ENCODE measurements at places on chromosomes 7 and 10. TPM values are rescaled to one million over a fixed set of nuclear protein-coding genes. Genes with fewer than 3 reads are reported as not detected.

- no peak for DNase-seq
Measured at GRCh38 chr10:110239892-110240291, 32.5 kb downstream of the MXI1 start.

- DNase-seq = no peak
Measured at GRCh38 chr10:85152496-85152895, 824.1 kb downstream of the CCSER2 start.

The TRPV5 gene
- not detected for polyA plus RNA-seq

The SLIT1 gene
- polyA plus RNA-seq = 0.16 TPM

- no peak for DNase-seq
Measured at GRCh38 chr10:74752371-74753040, 73.9 kb upstream of the KAT6B start.

DNA sequence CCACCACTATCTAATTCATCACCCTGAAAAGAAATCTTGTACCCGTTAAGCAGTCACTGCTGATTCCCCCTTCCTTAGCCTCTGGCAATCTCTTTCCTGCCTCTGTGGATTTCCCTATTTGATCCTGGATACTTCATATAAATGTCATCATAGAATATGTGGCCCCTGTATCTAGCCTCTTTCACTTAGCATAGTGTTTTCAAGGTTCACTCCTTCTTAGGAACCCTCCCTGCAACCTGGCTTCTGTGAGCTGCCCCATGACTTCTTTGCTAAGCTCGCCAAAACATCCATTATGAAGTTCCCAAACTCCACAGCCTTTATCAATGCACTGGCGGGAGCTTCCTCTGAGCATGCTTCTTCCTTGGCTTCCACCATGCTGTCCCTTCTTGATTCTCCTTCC is 70.8 kb upstream of the PDZD8 start:
- no peak for DNase-seq

DNA sequence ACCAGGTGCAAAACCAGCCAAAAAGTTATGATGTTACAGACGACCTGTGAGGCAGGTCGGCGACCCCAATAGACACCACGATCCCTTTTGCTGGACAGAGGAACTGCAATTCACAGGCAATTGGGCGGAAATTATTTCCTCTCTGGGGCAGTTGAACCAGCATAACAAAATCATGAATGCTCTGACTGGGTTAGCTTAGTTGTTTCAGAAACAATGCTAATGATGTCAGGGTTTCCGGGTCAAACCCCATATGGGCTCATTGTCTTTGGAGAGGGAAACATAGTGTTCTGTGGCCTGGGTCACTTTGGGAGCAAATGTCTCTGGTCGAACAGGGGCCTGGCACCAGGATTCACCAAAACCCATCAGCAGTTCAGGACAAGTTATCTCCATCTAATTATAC is 669.1 kb upstream of the NRP1 start:
- DNase-seq = no peak

DNA sequence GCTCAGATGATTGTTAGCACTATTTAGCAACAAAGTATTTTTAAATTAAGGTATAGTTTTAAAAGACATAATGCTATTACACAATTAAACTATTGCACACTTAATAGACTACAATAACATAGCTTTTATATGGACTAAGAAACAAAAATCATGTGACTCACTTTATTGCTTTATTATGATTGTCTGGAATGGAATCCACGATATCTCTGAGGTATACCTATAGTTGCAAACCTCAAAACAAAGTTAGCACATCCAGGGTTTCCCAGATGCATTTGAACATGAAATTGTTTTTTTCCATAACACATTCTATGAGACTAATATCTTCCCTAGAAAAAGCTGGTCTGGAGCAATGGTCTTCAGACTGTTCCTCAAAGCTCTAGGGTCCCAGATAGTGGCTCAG is 18.3 kb upstream of the RPEL1 start:
- no peak for DNase-seq

DNA sequence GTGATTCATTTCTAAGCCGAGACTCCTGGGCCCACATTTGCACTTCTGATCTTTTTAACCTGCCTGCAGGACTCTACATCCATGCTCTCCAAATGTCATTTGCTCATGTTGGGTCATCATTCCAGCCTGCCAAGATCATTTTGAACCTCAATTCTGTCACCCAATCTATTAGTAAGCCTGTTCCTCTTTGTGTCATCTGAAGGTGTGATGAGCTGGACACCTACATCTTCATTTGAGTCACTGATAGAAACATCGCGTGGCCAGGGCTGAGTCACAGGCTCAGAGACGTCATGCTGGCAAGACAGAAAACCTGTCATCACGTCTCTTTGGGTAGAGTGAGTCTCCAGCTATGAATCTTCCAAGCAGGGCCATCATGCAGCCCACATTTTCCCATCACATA is 65.3 kb upstream of the SLF2 start:
- DNase-seq = no peak

DNA sequence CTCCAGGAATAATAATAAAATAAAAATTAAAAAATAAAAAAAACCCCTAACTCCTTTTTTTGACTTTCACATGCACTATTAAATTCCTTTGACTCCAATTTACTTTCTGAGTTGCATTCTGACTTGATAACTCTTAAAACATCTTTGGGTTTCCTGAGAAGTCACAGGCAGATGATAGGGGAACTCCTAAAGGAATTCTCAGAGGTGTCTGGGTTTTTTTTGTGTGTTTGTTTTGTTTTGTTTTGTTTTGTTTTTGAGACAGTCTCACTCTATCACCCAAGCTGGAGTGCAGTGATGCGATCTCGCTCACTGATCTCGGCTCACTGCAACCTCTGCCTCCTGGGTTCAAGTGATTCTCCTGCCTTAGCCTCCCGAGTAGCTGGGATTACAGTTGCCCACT is 52.7 kb upstream of the APBB1IP start:
- no peak for DNase-seq

- no peak for DNase-seq
Measured at GRCh38 chr7:90326500-90326899, 5.4 kb upstream of the FAM237B start.

DNA sequence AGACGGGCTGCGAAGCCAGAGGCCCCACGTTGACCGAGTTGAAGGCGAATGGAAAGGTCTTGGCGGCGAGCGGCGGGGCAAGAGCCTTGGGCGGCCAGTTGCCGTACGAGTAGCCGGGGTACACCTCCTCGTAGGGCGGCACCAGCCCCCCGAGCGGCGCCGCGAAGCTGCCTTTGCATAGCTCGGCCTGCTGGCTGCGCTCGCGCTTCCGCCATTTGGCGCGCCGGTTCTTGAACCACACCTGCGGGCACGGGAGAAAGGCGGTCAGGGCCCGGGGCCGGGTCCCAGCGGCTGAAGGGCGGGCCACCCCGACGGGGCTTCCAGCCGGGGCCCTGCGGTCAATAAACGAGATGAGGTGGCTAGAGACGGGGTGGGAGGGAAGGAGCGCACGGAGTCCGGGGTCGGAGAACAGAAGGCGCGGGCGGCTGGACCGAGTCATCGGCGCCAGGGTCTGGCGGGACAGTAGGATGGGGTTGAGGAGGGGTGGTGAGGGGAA is 4.8 kb downstream of the ELOVL3 start:
- DNase-seq = peak; percentile 59

The LRRC18 gene
- polyA plus RNA-seq = not detected

The SFRP4 gene
- 2.2 TPM for polyA plus RNA-seq

GRCh38 chr7:44767912-44768627 is 19.4 kb downstream of the ZMIZ2 start:
- peak; percentile 79 for DNase-seq

DNA sequence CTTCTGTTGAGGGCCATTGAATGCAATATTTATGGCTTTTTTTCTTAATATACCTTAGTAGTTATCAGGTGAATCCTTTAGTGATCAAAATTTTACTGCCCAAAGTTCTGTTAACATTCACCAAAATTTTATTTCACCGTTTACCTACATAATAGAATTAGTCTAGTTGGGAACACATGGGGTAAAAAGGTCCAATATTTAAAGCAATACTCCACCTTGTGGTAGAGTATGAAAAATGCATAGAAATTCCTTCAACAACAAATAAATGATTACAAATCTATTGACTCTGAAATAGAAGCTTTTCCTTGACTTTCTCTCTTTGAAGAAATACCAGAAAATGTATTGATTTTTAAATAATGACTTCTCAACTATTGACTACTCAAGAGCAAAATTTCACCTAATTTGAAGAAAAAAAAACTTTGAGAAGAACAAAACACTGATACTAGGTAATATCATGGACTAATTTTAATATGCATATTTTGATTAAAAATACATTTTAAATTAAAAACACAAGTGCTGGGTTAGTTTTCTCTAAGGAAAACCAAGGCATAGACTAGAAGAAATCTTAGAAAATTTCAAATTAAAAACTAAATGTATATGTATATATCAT is 43.3 kb downstream of the POLR1F start:
- DNase-seq = no peak

DNA sequence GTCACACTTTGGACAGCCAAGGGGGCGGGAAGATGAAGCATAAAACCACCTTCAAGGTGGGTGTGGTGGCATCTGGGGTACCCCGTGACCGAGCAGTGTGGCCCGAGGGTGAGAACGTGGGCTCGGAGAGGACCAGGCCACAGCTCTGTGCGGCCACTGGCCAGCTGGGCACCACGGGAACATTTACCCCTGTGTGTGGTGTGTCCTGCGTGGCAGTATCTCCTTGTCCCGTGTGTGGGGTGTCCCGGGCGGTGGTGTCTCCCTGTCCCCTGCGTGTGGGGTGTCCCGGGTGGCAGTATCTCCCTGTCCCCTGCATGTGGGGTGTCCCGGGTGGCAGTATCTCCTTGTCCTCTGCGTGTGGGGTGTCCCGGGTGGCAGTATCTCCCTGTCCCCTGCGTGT is 570.3 kb downstream of the DNAJB6 start:
- DNase-seq = no peak

GRCh38 chr10:114638821-114639625 is 19.1 kb downstream of the ABLIM1 start:
- DNase-seq = no peak

GRCh38 chr7:69104023-69104422 is 494.3 kb upstream of the AUTS2 start:
- DNase-seq = no peak

DNA sequence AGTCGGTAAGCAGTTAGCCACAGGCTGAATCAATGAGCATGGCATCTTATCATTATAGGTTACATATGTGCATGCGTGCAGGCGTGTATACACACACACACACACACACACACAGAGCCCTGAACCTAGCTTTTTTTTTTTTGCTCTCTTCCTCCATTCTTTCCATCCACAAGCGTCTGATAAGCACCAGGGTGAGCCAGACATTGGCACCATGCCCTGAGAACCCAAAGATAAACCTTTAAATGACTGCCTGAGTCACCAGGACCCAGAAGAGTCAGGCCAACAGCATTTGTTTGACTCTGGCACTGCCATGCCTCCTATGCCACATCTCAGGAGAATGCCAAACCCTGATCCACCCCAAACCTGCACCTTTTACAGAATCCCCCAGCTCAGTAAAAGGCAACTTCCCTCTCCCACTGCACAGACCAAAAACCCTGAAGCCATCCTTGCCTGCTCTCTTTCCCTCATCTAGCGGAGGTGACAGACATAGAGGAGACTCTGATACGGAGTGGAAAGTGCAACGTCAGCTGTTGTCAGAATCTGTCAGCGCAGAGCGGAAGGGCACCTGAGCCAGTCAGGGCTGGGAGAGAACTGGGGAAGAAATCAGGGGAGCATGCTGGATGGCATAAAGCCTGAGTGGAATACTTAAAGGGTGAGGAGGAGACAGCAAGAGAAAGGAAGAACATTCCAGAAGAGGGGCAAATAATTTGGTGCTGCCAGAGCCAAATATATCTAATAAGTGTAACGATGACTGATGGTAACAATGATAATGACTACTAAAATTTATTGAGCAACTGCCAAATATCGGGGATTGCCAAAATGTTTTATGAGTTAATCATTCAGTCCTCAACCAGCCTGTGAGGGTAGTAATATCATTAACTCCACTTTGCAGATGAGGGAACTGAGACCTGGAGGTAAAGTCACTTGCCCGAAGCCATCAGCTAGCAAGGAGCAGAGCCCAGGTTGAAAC is 3.2 kb downstream of the PARP12 start:
- peak; percentile 80 for DNase-seq

DNA sequence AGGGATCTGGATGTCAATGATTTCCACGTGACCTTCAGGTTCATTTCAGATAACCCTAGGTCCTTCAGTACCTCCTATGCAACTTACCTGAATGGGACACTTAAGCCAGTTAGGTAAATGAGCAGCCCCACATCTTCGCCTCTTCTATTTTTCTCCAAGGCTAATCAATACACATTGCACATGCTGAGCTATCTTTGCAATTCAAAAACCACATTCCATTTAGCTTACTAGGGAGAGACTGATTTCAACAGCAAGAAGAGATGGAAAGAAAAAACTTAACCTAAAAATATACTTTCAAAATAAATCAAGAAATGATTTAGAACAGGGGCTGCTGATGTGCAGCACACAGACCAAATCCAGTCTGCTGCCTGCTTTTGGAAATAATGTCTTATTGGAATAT is 81.8 kb upstream of the CDCA7L start:
- DNase-seq = no peak

- DNase-seq = no peak
Measured at GRCh38 chr10:112532189-112532588, 85.2 kb downstream of the VTI1A start.

GRCh38 chr10:5547931-5548660 is 23.3 kb downstream of the CALML3 start:
- DNase-seq = no peak

The CARD11 gene
- polyA plus RNA-seq = 0.16 TPM

DNA sequence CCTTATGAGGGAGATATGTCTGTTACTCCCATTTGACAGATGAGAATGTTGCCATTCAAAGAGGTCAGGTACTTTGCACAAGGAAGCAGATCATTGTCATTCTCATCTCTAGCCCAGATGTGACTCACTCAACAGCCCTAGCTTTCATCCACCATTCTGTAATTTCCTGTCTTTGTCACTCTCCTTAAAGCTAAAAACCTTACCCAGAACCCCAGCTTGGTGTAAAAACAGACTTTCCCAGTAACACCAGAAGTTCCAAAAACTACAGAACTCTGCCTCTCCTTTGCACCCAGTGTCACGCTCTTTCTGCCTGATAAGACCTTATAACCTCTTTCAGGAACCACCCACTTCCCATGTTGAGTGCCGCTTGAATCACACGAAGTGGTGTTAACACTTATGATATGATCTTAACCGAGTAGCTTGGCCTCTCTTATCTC is 89.1 kb upstream of the SP4 start:
- DNase-seq = no peak

The WEE2 gene
- polyA plus RNA-seq = not detected

- DNase-seq = no peak
Measured at GRCh38 chr10:58802047-58802446, 289.4 kb downstream of the BICC1 start.

The CRYGN gene
- 0.07 TPM for polyA plus RNA-seq

Measured in right cardiac atrium (tissue), 5 donors.